Right lung (tissue), 10 donors: ENCODE measurements at places on chromosomes 7 and 10. TPM values are rescaled to one million over a fixed set of nuclear protein-coding genes. Genes with fewer than 3 reads are reported as not detected.
A peak's percentile ranks its signal among the peaks of the same experiment; 100 is the strongest.

The FANK1 gene
- polyA plus RNA-seq, result 6.2 TPM

The C10orf67 gene
- 0.54 TPM for polyA plus RNA-seq

The EPDR1 gene
- polyA plus RNA-seq, result 21.6 TPM

The SRRM3 gene
- polyA plus RNA-seq, result 0.60 TPM

The PAPOLB gene
- polyA plus RNA-seq, result 0.09 TPM

The WNT8B gene
- polyA plus RNA-seq, result 0.12 TPM

The MALRD1 gene
- 5.5 TPM for polyA plus RNA-seq

The SUN3 gene
- not detected for polyA plus RNA-seq

The IFRD1 gene
- 34.9 TPM for polyA plus RNA-seq

The MACROH2A2 gene
- polyA plus RNA-seq, result 78.0 TPM

The LOXL4 gene
- polyA plus RNA-seq, result 6.3 TPM

DNA sequence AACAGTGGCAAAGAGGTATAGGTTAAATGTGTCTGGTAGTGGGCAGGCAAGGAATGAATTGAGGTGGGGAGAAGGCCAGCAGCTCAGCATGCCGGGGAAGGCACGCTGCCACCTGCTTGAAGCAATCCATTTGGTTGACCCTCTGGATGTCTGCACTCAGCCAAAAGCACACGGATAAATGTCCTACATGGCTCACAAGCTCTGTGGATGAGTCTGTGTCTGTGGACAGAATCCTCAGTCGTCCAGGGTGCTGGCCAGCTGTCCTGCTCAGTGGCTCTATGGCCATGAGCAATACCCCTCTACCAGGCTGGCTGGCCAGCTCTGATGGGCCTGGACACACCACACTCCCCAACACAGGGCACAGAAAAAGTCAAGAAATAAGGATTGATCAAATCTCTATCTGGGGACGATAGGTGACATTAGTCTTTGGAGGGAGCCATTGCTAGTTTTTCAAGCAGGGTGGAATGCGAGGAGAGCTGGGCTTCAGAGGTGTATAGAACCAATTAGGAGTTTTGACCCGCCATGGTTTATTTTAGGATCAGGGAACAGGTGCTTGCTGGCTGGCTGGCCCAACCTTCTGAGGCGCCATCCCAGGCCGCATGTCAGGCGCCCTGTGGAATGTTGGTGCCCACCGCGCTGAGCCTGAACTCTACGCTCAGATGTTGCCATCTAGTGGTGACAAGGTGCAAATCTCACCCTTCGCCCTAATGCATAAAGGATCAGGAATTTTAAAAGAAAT, 493.4 kb downstream of the TNS3 start:
- DNase-seq, result peak; percentile 45

- DNase-seq, result no peak
Observed at GRCh38 chr10:34504534-34504933, 310.6 kb downstream of the PARD3 start.

DNA sequence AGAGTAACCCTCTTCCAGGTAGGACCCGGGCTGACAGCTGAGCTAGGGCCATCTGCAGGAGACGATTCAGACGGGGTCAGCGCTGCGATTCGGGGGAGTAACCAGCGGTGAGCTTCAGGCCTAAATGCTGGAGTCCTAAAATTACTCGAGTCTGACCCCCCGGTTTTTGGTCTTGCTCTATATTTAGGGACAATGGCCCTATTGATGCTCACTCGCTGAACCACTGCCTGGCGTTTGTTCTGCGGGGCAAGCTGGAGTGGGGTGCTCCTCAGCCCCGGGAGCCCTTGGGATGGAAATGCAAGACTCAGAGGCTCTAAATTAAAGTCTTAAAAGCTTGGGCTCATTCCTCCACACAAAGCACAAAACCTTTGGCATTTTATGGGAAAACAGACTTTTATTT, 120.0 kb downstream of the PRKAG2 start:
- DNase-seq, result no peak

DNA sequence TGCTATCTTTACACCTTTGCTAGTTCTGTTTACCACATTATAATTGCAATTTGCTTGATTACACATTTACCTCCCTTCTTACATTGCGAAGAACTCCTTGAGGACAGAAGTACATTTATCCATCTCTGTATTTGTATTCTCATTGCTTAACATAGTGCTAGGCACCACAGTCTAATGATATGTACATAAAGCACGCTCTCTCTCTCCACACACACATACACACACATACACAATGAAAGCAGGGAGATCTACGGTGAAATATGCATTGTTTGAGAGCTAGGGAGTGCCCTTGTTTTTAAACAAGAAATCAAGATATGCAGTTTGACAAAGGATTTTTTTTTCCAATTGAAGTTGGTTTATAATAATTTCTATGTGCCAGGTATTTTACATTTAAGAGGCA, 148.7 kb downstream of the BMPER start:
- no peak for DNase-seq

DNA sequence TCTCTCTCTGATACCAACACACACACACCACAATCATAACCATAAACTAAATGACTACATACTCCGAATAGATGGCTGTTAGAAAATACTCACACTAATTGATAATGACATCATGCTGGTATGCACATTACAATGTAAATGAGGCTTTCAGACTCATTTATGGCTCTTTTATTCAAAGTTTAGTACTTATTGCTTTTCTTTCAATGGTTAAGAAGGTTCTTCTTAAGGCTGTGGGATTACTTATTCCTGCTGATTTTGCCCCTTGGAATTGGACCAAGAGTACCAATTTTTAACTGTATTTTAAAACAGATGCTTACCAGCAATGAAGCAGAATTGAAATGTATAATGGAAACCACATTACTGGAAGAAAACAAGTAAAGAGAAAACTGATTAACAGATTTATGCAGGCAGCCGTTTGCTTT, 20.6 kb upstream of the CABCOCO1 start:
- no peak for DNase-seq

DNA sequence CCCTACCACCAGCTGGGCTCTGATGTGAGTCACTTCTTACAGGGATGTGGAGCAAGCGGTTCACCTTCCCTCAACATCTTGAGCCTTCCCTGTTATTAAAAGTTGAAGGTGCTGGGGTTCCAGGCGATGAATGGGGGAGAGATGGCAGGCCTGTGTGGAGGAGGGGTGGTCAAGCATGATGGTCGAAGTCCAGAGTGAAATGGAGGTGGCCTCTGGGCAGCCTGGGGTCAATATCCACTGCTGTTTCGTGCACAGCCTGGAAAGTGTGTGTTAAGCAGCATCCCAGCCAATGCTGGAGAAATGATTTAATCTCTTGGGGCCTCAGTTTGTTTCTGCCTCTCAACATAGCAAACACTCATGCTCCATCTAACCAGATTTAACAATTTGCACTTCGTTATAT, 33.7 kb upstream of the DMBT1 start:
- no peak for DNase-seq

GRCh38 chr7:77428777-77429231, 12.7 kb upstream of the GSAP start:
- DNase-seq, result no peak

DNA sequence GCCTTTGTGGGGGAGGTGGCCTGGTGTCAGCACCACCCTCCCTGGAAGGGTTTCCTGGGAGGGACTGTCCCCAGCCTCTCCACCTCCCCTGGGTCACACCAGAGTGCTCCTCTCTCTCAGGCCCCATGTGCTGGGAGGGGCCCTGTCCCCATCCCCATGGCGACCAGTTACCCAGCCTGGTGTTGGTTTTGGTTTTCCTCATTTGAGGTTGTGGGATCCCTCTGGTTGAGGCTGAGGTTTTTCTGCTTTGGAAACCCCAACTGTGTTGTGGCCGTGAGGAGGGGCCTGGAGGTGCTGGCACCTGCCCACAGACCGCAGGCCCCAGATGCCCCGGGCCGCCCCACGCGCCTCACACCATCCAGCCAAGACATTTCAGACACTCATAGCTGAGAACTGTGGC, 106.3 kb downstream of the GRK5 start:
- DNase-seq, result no peak

DNA sequence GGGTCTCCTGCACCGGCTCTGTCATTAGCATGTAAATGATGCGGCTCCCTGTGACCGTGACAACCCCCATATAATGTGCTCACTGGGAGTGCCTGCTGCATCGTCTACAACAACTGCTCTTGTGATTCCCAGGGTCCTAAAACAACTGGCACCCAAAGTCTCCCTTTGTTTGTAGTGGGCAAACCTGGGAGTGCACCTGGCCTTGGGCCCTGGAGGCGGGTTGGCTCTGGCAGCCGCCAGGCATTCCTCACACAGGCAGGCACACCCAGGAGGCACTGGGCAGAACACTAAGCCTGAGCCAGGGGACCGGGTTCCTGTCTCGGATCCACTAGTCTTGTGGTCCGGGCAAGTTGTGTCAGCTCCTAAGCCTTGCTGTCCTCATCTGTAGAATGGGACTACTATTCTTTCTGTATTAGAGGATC, 115.5 kb upstream of the GPR26 start:
- DNase-seq, result no peak

DNA sequence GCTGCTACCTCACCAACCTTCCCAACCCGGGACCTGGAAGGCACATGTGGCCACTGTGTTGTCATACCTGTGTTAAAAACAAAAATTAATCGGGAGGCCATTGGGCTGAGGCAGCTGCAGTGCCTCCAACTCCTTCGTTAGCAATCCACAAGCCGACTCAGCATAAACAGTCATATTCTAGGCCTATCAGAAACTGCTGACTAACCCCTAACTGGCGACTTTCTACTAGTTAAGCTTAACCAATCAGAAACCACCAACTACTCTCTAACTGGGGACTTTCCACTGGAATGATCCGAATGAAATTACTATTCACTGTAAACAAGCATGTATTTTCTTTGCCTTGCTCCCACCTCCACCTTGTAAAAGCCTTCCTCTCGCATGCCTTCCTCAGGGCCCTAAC, 14.1 kb upstream of the TMEM72 start:
- no peak for DNase-seq

- no peak for DNase-seq
Observed at GRCh38 chr7:26469188-26469587, 177.5 kb downstream of the SNX10 start.

- no peak for DNase-seq
Observed at GRCh38 chr7:114243646-114244045, 171.0 kb upstream of the FOXP2 start.

DNA sequence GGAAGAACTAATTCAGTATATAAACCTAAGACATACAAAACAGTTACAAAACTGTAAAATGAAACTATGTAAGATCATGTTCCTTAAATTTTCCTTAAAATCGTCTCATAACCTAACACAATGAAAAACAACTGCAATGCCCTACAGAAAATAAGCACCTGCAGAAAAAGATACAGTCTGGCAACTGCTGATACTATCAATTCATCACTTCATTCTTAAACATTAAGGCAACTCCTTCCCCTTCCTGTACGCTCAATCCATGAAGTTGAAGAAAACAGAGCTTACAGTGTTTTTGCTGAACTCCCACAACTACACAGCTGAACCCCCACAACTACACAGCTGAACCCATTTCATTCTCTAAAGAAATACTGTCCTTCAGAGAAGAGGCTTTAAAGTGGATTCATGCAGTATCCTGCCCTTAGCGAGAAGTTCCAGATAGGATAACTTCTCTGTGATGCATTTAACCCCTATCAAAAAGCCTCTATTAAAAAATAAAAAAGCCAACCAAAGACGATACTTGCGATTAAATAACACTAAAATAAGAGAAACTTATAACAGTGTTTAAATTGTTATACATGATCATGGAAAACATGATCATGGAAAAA, 50.0 kb downstream of the JMJD1C start:
- peak; percentile 14 for DNase-seq

- no peak for DNase-seq
Observed at GRCh38 chr7:24826662-24827020, 69.4 kb upstream of the GSDME start.

DNA sequence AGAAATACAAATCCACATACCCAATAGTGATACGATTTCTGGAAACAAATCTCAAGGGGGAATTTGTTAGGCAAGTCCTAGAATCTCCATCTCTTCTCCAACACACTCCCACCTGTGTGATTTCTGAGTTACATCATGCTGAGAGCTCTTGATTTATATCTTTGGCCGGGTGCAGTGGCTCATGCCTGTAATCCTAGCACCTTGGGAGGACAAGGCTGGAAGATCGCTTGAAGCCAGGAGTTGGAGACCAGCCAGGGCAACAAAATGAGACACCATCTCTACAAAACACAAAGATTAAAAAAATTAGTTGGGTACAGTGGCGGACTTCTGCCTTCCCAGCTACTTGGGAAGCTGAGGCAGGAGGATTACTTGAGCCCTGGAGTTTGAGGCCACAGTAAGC, 1.5 kb upstream of the MTPN start:
- DNase-seq, result no peak

- DNase-seq, result no peak
Observed at GRCh38 chr7:143002898-143003297, 24.0 kb downstream of the OR9A2 start.

GRCh38 chr7:72504061-72504706, 92.0 kb upstream of the CALN1 start:
- DNase-seq, result no peak

GRCh38 chr10:61628875-61629513, 33.7 kb upstream of the CABCOCO1 start:
- DNase-seq, result no peak

DNA sequence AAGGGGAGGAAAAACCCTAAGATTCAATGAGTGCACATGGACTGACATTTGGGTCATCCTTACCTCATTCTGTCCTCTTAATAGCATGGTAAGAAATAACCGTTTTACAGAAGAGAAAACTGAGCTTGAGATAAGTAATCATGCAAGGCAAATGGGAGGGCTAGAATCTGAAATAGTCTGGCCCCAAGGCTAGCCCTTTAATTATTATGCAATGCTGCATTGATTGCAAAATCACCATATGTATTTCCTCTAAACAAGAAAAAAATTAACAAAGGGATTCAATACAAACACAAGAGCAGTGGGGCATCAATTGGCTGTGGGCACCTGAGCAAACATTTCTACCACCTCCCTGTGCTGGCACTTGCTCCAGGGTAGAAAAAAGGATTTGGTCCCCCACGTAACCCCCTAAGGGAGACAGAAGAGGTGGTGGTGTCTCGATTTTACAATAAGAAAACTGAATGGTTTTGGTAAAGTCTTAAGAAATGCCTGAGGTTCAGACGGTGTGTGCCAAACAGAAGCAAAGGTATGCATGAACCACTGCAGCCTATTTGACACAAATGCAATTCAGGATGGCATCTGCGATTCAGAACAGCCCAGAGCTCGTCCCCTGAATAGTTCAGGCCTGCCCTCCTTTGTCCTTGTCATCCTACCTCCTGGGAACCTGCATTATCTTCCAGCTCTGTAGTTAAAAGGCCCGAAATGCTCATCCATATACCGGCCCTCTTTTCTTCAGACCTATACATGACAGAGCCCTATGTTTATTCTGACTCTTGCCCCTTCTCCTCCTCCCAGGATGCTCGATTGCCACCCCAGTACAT, 23.6 kb downstream of the PIP4K2A start:
- DNase-seq, result peak; percentile 71

GRCh38 chr10:90526721-90527120, 331.1 kb downstream of the HTR7 start:
- no peak for DNase-seq

- no peak for DNase-seq
Observed at GRCh38 chr10:12940791-12941190, 60.7 kb downstream of the CCDC3 start.

GRCh38 chr7:64879086-64879730, 23.9 kb upstream of the ZNF273 start:
- DNase-seq, result no peak
